ENCODE measurements at places on chromosomes 6 and 20. TPM values are rescaled to one million over a fixed set of nuclear protein-coding genes. Genes with fewer than 3 reads are reported as not detected.

DNA sequence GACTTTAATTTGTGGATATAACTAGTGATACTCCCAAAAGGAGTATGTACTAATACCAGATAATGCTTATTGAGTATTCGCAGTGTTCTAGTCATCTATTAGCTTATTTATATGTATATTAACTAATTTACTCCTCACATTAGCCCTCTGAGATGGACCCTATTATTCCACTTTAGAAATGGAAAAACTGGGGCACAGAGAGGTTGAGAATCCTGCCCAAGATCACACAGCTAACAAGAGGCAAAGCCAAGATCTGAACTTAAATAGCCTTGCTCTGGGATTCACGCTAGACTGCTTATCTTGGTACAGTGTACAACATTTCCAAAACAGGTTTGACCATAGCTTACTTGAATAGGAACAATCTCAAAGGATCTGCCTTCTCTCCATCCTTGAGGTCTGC, 8.5 kb upstream of the SPO11 start:
- no peak for DNase-seq

DNA sequence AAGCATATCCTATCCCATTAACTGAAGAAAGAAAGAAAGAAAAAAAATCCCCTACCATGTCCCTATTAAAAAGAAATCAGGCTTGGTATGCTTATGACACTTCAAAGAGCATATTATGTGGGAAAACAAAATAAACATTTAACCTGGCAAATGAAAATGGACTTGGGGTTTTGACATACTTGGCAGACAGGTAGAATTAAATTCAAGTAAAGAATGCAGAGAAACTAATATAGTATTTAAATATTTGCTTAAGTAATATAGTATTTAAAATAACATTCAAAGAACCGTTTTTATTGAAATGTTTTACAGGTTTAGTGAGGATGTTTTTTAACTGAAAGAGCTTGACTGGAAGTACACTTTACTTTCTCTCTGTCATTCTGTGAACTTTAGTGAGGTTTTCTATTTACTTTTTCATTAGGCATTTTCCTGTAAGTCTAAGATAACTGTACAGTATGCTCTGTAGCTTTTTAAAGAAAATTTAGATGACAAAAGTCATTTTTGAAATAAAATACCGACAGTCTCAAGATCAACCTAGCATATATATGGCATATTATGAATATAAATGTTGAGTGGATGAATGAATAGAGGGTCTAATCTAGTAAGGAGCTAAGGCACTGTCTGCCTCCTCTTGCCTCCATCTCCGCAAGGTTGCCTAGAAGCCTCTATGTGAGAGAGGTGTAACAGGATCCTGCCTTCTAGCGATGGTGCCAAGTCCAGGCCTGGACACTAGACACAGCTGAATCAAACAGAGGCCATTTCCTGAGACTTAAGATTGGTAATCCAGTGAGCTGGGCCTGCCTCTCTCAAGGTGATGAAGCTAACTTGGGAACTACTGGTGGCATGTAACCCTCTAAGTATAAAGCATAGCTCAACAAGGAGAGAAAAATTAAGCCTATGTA, 344.4 kb upstream of the RUNX2 start:
- no peak for DNase-seq

- DNase-seq: no peak
Measured at GRCh38 chr6:47581591-47581990, 104.0 kb downstream of the CD2AP start.

DNA sequence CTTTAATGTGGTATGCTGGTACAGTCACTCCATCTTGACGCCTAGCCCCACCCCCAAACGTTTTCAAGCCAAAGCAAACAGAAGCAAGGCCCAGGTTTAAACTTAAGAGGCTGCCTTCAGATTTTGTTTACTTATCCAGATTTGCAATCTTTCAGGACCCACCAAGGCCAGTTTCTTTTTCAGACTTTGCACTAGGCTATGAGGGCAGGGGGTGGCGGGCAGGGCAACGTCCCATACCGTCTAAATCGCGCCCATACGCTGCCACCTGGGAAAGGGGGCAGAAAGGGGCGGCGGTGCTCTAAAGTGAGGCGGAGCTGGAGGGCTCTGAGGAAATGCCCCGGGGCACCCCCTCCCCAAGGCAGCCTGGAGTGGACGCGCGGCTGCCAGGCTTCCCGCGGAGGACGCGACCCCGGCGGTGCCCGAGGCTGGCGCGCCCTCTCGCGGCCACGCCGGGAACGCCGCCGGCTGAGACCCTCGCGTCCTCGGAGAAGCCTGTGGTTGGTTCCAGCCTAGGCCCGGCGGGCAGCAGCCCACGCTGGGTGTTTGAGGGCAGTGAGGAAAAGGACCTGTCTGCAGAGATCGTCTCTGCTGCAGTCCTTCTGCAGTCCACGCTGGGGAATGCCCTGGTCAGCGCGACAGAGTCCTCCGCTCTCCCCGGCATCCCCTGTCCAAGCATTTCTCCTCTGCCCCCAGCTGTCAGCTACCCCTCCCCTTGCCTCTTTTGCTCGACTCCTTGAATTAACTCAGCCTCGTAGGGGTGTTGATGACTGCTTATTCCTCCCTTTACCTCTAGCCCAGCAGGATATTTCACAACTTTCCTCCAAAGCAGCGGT, 129.2 kb upstream of the PRND start:
- DNase-seq: no peak

GRCh38 chr6:100217225-100218012, 223.4 kb upstream of the MCHR2 start:
- DNase-seq: no peak

DNA sequence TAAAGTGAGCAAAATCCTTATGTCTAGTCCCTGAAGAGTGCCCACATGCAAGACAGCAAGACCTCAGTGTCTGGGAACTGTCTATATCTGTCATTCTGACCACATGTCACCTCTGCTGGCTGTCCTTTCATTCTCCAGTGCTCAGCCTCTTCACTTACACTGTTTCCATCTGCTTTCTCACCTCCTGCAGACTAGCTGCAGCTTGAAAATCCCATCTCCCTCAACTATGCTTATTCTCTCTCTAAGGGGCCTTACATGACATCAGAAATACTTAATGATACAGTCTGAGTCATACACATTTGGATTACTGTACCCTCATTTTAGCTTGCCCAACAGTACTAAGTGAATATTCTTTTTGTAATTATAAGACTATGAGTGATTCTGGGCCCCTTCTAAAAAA, 587.8 kb downstream of the EPM2A start:
- no peak for DNase-seq

- no peak for DNase-seq
Measured at GRCh38 chr6:836276-836853, 143.4 kb upstream of the EXOC2 start.

DNA sequence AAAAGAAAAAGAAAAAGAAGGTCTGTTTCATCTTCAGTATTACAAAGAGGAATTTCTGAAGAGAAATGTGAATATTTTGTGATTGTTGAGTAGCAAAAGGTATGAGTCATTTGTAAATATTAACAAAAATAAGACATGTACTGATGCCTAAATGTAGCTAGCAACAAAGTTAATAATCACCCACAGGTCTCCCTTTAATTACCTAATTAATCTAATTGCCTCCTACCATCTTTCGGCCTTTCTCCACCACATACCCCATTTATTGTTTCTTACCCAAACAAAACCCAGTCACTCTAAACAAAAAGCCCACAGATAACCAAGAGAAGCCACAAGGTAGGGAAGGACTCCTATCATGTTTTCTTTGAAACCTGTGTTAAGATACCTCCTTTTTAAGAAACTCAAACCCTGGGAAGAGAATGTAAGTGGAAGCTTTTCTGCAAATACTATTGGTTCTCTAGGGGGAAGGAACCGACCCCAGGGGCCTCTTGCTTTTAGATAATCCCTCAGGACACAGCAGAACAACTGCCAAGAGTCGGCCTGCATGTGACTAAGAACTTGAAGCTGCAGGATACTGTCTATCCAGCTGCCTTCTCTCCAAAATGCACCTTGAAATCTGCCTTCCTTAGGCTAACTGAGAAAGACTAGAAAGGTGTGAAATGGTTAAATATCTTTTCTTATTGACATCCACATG, 16.1 kb upstream of the STK38 start:
- DNase-seq: no peak

DNA sequence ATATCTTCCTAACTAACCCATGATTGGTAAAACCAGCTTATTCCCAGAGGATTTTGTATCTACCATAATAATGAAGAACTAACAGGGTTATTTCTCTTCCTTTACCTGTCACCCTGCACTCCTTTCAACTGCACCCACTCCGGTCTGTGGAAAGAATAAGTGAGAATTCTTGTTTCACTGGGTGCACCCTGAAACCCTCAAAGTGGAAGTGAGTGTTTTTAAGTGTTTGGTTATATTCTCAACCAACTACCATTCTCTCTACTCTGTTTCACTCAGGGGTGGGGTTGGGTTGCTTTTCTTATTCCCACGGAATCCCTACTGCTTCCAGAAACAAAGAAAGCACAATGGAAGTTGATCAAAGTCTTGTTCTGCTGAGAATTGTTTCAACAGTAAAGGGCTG, 42.6 kb upstream of the KHDRBS2 start:
- DNase-seq: no peak

Gene LKAAEAR1
- total RNA-seq: not detected

Gene PCK1
- 1.4 TPM for total RNA-seq

Gene PGC
- not detected for total RNA-seq

Gene RBPJL
- total RNA-seq: not detected
